ENCODE measurements at places on chromosomes 5 and 9.

DNA sequence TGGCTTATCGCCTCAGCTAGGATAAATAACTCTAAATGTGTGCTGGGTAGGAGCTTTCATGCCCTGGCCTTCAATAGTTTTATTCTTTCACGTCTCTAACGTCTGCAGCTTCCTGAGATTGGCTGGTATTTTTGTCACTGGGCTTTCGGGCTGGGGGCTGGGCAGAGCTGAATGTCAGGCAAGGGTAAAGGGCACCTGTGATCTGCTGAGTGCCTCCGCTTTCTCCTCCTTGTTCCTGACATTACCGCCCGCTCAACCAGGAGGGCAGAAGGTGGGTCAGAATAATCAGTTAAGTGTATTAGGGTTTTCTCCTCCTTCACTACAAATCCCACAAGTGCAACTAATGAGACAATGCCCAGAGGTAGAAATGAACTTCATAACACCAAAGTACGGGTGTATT is 216.6 kb downstream of the TSSK1B start:
- no peak for DNase-seq

GRCh38 chr5:10695055-10695649 is 65.9 kb downstream of the DAP start:
- no peak for DNase-seq

- DNase-seq, result no peak
Observed at GRCh38 chr5:149338364-149338763, 6.9 kb upstream of the GRPEL2 start.

DNA sequence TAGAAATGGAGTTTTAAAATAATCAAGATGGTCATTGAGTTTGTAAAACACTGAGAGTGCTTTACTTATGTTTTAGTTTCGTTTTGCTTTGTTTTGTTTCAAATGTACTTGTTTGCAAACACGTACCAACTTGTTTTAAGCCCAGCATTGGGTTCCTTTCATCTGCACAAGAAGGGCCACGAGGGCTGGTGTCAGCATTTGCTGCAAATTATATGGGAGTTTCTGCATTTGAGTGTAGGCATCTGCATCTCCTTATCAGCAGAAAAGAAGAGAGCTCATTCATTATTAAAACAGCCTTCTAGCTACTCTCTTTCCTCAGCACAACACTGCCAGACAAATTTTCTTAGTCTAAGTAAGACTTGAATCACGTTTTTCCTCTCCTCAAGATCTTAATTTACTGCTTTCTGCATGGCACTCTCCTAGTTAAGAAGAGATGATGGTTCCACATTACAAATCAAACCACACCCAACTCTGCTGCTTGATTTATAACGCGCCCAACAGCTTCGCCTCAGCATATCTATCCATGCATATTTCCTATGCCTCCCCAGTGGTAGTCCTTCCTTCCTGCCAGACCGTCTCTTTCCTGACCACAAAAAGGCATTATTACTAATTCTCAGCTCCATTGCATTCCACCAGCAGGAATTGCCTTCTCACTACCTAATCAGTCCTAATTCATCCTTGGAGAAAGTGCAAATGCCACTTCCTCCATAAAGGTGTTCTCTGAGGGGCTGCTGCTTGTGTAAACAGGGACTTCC is 95.2 kb upstream of the CAST start:
- no peak for DNase-seq

DNA sequence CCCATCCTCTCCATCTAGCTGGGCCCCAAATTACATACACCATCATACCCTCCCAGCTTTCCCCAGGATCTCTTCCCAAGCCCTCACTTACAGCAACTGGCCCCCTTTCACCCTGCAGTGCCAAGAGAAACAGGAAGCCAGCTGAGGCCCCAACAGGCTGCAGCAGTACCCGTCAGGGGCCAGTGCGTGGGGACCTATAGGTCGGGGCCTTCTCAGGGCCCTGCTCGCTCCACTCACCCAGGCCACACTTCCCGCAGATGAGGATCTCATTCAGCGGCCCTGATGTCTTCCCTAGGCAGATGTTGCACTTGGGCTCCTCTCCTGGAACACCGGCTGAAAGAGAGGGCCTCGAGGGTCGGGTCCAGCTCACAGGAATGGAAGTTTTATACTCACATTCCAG is 6.8 kb downstream of the PHF19 start:
- DNase-seq, result no peak

DNA sequence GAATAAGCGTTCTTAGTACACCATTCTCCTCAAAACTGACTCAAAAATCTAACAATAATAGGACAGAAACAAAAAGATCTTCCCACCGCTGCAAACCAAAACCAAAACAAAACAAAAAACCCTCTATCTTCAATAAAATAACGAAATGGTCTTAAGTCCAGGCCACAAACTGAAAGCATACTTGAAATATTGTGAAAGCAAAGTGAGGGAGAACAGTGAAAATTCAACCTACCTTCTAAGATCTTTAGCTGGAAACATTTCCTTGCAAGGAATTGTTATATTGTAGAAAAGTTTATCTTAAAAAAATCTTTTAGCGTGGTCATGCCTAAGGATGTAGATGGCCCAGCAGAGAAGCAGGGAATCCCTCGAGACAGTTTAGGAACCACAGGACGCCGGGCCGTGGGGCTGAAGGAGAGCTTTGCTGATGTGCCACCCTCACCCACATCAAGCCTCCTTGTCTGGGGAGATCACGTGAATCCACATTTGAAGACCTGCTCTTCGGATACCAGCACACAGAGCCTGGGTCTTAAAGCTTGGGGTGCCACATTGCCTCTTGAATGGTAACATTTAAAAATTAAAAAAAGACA is 27.8 kb upstream of the LVRN start:
- DNase-seq, result no peak

GRCh38 chr9:37998881-37999587 is 70.0 kb downstream of the SHB start:
- no peak for DNase-seq

DNA sequence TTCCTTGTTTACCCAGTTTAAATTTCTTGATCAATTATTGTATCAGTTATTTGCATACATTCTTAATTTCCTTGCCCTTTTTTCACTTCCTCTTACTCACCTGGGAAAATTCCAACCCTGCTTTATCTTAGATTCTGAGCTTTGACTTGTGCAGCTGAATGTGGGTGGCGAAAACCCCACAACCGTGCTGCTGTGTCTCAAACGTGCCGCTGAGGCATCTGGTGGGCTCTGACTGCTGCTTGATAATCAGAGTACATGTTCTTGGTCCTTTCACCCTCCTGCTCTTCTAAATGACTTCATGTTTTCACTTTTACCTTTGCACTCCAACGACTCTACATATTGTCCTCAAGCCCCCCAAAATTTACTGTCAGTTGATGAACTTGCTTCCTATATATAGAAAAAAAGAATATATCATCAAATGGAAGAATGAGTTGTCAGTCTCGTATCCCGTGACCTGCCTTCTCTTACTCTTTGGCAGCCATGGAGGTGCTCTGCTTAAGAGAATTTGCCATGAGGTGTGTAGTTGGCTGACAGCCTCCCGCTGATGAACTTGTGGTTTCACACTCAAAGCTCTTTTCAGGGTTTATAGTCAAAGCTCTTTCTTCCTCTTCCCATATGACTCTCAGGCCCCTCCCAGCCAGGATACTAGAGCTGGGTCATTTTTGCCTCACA is 14.0 kb upstream of the JAK2 start:
- DNase-seq, result peak; percentile 49

- no peak for DNase-seq
Observed at GRCh38 chr5:142356349-142356715, 31.5 kb upstream of the SPRY4 start.

- DNase-seq, result no peak
Observed at GRCh38 chr5:169767938-169768337, 130.9 kb downstream of the DOCK2 start.
